Activated CD4-positive, alpha-beta T cell treated with anti-CD3 and anti-CD28 coated beads, Interleukin-2, Interleukin-6, amounts not matched to agents 100 ng/mL and 50 ng/mL, durations not matched to agents 16 hours and 8 hours (primary cell): ENCODE measurements at places on chromosomes 3 and 15.

GRCh38 chr15:33040496-33040895 lies 154.0 kb downstream of the FMN1 start:
- DNase-seq = no peak

DNA sequence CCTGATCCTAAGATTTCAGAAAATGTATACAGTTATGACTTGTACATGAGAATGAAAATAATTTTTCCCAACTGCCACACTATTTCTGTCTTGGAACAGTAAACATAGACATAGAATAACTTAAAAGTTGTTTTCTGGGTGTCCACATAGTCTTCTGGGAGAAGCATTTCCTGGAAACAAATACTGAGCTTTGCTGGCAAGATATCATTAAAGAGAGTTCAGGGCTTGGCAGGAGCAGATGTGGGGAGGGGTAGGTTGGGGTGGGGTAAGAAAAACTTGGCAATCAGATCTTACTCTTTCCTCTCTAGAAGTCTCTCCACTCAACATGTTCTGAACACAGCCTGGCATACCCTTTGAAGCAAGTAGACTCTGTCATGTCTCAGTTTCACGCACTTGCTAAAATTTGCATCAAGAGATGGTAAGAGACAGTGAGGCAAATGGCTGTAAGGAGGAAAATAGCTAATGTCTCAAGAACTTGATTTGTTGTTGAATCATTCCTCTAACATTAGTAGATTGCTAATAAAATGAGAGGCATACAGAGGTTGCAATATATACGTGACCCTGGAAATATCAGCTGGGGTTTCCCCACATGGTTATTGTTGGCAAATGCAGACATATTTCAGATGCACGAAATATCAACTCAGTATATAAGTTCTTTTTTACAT lies 27.3 kb upstream of the ABI3BP start:
- no peak for DNase-seq

- DNase-seq = no peak
Measured at GRCh38 chr3:14183015-14183577, 4.5 kb downstream of the LSM3 start.

DNA sequence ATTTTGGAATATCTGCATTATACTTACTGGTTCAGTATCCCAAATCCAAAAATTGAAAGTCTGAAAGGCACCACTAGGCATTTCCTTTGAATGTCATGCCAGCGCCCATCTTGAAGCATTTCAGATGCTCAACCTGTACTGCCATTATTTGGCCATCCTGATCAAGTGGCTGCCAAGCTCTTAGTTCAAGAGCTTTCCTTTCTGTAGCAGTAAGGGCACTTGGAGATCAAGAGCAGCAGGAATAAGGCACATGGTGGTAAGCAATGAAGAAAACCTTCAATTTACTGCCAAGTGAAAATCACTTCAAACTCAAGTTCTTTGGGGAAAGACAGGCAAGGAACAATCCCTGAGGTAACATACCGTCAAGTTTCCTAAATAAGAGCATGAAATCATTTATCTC lies 10.0 kb downstream of the RHOA start:
- no peak for DNase-seq

DNA sequence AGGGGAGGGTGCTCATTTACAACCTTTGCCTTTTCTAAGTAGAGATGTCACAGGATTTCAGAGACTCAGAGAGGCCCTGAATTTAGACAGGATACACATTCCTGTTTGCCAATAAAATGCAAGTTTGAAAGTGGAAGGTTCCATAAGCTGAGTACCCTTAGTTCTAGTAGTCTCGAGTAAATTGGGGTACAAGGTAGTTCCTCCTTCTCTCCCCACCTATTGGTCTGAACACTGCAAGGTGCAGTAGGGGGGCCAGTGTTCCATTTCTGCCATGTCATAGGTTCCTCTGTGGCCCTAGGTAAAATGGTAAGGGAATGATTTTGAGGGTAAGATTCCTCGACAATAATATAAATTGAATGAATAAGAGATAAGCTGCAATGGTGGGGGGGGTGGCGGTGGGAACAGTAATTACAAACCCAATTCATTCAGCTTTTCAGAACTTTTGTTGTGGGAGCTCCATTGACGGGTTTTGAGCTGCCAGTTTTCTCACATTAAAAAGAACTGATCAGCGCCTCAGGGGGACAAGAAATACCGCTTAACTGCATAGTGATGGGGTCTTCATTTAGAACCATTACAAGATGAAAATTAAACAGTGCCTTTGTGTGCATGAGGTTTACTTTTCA lies 5.9 kb downstream of the SOX2 start:
- no peak for DNase-seq

DNA sequence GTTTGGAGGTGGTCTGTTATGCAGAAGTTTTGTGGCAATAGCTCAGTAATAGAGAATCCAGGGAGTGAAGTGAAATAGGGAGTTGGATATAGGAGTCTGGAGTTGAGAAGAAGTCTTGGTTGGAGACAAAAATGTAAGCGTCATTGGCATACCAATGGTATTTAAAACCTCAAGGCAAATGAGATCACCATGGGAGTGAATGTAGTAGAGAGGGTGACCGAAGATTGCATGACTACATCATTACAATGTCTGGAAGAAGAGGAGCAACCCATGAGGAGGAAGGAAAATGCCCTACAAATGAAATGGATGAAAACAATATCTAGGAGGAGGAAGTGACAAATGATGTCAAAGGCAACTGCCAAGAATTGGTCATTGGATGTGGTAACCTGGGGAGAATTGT lies 54.4 kb downstream of the CNTN4 start:
- DNase-seq = no peak

DNA sequence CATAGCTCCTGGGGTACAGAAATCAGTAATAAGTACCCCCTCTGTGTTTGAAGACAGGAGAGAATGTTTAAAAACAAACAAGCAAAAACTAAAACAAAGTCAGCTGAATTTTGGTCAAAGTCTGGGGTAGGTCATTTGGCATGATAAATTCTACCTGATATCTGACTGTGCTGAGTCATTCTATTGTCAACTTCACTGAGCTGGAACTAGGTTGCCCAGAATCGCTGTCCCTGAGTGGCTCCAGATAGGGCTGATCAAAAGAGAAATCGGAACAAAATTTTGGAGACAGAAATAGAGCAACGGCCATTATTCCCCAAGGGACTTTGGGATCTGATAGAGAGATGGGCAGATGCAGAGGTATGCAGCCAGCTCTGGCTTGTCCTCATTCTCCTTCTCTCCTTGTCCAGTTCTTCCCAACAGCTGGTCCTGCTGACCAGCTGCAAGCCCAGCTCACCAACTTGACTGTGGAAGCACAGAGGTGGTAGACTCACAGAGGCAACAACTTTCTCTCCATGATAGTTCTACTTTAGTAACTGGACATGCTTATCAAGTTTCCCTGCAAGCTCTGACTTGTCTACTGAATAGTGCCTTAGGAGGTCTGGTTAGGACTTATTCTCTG lies 57.3 kb upstream of the MYRIP start:
- no peak for DNase-seq

GRCh38 chr15:26374806-26375205 lies 398.1 kb downstream of the GABRB3 start:
- no peak for DNase-seq

- DNase-seq = peak; percentile 94
Measured at GRCh38 chr3:51686512-51687215, 15.6 kb downstream of the TEX264 start.

DNA sequence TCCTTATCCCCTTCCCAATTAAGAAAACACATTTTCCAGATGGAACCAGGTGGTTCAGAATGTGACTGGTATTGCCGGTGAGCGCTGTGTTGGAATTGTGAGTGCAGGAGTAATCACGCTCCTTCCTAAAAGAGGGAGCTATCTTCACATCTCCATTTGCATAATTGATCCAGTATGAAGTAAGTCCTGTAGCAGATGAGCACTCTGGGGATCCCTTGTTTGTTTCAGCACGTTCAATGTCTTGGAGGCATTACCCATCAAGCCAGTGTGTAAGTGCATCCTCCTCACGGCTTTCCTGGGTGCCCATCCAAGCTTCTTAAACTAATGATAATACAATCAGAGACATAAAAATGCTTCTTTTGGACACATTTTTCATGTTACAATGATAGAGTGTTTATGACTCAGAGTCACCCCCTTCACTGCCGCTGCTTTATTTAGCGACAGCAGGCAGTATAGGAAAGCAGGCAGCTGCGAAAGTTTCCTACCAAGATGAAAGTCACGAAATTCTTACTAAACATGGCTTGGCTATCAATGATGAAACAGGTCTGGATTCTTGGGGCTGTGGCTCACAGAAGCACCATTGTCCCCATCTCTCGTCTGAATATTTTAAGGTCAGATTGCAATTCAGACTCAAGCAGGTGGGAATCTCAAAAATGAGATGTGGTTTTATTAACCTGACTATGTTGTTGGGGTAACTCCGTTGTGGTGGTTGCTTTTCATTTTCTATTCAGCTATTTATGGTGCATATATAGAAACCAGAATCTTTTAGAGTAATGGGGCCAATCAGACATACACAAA lies 346.3 kb upstream of the MDFIC2 start:
- DNase-seq = no peak

DNA sequence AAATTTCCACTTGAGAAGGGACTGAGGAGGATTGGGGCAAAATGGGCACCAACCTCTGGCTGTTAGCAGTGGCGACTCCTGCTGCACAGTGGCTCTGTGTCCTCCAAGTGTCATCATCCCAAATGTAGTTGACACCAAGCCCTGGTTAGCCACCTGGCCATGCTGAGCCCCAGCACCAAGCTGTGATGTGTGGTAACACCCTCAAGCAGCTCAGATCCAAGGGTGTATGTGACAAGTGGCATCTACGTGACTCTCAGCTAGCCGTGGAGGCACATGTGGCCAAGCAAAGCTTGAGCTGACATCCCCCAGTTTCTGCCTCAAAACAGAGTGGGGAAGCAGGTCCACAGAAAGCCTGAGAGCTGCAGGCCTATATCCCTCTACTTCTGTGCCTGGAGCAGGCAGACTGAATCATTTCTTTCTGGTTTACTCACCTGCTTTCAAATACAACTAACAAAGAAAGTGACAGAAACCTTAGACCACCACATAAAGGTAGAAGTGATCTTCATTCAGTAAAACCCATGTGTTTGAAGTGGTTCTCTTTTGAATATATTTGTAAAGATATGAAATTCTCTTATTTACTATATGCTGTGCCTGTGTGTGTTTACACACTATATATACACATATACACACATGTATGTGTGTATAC lies 40.0 kb downstream of the FOXP1 start:
- DNase-seq = peak; percentile 53

DNA sequence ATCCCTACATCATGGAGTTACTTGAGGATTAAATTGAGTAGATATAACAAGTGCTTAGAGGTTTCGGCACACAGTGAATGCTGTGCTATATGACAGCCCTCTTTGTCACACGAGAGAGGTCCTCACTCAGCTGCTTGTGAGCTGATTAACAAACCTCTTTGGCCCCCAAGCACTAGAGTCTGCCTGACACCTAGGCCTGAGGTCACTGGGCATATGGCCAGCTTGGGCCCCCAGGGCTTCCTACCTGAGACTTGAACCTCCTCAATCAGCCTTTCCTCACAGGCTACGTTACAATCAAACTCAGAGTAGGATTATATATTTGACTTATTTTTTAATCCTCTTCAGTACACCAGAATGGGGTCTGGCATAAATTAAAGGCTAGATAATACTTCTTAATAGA lies 88.8 kb downstream of the WDR72 start:
- DNase-seq = no peak

DNA sequence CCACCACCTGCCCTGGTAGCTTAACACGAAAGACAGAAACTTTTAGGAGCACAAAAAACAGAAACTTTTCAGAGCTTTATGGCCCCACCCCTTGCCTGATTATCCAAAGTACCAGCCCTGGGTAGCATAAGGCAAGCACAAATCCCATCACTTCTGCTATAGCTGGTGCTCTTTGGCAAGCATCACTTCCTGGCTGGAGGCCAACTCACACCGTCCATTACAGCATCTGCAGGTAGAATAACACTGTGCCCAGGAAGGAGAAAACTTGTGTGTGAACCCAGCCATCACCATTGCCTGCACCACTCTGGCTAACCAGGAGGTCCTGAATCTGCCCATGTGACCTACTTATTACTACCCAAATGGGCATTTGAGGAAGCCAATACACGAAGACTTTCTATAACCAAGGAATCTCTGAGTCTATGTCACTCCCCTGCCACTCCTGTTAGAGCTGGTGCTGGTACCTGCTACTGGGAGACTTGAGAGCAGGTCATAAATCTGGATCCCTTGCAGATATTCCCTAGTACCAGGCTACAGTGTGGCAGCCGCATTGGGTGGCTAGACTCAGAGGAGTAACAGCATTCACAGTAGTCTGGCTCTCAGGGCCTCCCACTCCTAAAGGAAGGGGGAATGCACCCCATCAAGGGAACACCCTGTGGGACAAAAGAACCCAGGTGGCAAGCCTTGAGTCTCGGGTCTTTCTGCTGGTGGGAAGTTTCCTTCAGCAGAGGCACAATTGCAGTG lies 73.3 kb upstream of the AKAP13 start:
- no peak for DNase-seq

DNA sequence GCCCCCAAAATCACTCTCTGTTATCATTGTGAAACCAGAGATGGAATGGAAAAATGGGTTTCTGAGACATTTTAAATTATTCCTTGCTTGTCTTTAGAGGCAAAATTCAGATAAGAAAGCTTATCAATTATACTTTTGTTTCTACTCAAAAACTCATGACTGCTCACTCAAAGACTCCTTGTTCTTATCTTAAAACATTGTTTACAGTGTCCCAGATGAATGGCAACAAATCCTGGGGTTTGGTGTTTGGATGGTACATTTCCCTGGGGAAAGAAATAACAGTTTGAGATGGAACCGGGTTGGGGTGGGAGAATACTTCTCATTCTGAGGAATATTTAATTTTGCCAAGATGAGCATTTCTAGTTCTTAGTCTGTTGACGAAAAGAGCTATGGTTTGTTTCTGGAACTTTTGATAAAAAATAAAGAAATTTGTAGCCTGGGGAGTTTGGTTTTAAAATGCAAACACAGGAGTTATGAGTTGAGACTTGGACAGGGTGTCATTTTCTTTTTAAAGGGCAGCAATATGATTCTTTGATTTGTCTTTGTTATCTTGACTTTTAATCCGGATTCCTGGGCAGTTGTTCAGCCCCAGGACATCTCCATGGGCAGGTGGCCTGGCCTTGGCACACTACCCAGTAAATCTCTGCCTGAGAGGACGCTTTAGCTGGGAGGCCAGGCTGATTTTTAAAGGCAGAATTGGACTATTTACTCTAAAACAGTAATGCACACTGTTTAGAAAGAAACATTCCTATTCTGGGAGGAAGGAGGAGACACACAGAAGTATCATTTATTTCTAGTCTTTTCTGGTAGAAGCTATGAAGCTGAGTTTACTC lies 32.4 kb downstream of the BTD start:
- no peak for DNase-seq

GRCh38 chr3:180932819-180933218 lies 20.3 kb downstream of the FXR1 start:
- no peak for DNase-seq
